ENCODE measurements at places on chromosomes 6 and 20.

GRCh38 chr6:8057793-8058192, 6.4 kb downstream of the BLOC1S5 start:
- DNase-seq: no peak

DNA sequence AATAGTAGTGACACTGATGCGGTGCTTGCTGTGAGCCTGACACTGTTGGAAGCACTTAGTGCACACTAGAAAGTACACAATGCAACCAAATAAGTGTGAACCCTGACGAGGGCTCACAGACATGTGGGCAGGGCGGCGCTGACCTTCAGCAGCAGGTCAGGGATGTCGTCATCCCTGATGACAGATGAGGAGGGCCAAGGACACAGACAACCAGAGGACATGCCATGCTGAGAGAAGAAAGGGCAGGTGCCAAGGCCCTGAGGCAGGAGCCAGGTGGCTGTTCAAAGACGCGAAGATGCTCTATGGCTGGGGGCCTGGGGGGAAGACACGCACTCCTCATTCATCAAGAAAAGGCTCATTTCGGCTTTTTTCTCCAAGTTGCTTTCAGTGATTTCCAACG, 176.4 kb upstream of the CST7 start:
- DNase-seq: peak; percentile 55

- no peak for DNase-seq
These were observed 6.4 kb downstream of the CHRNA4 start for GRCh38 chr20:63354636-63355350.

- DNase-seq: no peak
These were observed 238.4 kb upstream of the AFDN start for GRCh38 chr6:167588181-167588919.

- DNase-seq: no peak
These were observed 17.1 kb downstream of the OR2B2 start for GRCh38 chr6:27894839-27895762.

DNA sequence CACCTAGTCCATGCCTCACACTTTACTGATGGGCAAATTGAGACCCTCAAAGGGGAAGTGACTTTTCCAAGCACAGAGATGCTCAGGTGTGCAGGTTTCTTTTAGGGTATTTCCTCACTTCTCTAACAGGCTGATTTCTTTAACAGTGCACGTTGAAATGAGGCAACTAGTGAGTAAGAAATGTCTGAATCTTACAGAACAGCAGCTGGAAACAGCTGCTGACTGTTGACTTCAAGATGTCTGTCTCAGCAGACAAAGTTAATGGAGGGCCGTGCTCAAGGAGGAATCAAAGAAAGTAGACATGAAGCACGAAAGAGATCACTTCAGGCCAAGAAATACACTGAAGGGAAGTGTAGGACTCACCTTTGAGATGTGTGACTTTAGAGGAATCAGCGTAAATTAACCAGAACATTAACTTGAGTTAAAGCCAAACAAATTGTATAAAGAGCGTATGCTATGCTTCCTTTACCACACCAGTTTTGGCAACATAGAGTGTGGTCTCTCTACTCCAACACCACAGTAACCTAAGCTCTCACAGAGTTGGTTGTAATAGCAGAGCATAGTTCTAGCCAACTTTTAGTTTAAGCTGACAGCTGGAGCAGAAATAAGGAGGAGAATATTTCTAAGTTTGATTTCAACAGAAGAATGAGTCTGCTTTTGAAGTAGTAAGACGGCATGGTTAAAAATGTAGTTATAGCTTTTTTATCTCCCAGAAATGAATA, 60.9 kb downstream of the SAMD3 start:
- no peak for DNase-seq

- DNase-seq: no peak
These were observed 1.8 kb downstream of the PERP start for GRCh38 chr6:138105446-138105845.

DNA sequence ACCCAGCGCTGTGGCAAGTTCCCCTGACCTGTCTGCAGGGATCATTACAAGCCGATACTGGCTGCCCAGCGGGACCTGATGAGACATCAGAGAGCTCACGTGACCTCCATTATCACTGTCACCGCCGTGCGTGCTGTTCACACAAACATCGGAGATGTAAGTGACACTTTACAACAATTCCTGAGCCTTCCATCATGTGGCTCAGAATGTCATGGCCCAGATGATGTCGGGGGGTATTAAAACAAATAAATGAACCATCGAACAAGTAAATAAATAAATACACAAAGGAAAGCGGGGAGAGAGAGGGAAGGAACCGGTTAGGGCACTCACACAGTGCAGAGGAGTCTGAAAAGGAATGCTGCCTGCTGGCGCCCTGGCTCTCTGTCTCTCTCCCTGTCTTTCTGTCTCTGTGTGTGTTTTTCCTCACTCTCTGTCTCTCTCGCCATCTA, 195.1 kb downstream of the BMP7 start:
- DNase-seq: no peak

- DNase-seq: peak; percentile 9
These were observed 45.6 kb upstream of the CD93 start for GRCh38 chr20:23131766-23132165.

- DNase-seq: no peak
These were observed 78.8 kb upstream of the CD83 start for GRCh38 chr6:14038467-14039437.

DNA sequence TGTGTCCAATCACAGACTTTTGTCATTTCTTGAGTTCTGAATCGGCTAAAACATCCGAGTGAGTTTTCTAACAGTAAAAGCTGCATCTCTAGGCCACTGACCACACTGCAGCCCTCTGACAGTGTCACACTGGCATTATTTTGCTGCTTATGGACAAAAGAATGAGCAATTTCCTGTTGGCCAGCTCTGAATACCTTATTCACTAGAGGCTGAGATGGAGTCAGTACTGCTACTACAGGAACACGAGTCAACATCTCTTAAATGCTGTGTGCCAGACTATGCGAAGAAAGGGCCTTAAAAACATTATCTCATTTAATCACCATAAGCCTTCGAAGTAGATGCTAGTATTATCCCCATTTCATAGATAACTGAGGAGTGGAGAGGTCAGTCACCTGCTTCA, 42.5 kb upstream of the IPCEF1 start:
- no peak for DNase-seq

DNA sequence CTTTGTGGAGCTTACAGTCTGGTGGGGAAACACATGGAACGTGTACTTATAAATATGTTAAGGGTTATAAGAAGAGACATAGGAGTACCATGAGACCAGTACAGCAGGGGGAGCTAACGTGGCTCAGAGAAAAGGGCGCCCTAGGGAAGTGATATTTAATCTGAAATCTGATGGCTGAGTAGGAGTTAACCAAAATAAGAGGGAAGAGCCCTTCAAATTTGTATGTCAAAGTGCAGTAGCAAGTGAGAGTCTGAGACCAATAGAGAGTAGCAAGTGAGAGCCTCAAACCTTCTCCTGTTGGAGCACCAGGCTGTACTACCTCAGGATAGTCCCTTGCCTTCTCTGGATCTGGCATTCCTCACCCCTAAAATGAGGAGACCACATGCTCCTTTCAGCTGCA, 6.1 kb upstream of the PKIG start:
- DNase-seq: no peak

Data from mesenteric fat pad (tissue), 1 donor.